Stimulated activated CD8-positive, alpha-beta memory T cell treated with anti-CD3 and anti-CD28 coated beads, Interleukin-15, amount 100 ng/mL, for 1 hour (primary cell): ENCODE measurements at places on chromosomes 7 and 10.

DNA sequence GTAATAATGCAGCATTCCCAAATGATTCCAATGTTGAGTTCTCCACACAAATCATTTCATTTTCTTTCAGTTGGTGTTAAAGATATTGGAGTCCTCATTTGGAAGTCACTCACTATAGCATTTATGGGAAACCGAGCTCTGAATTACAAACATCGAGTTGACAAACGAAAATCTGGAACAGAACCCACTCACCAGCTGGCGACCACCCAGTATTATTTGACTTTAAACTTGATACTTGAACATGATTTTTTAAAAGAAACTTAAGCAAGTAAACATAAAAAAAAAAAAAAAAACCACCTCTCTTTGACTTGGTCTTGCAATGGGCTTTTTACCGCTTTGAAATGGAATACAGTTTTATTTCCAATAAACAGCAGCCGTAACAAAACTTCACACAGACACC is 576.6 kb upstream of the C7orf33 start:
- DNase-seq: no peak

DNA sequence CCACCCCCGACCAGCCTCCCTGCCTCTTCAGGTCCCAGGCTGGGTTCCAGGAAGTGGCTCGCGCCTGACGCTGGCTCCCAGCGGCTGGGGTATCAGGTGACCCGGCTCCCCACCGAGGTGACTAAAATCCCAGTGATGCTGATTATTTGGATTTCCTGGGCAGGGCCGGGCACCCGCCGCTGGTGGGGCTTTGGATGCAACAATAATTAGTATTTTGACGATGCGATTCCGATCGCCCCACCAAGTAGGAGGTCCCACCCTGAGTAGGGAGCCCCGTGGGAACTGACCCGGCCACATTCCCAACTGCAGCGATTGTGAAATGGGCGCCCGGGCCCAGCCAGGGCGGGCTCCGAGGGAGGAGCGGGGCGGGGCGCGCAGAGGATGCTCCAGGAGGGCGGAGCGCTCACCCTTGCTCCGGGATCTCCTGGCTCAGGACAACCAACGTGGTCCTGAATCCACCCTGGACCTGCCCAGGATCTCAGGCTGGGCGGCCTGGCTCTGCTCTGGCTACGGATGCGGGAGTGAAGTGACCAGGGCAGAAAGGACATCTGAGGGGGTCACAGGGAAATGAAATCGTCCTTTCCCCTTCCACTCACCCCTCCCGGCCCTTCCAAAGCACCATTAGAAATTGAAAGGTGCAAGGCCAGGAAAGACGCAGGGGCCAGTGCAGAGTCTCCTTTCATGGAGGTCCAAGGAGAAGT is 32.6 kb downstream of the DUSP5 start:
- no peak for DNase-seq

DNA sequence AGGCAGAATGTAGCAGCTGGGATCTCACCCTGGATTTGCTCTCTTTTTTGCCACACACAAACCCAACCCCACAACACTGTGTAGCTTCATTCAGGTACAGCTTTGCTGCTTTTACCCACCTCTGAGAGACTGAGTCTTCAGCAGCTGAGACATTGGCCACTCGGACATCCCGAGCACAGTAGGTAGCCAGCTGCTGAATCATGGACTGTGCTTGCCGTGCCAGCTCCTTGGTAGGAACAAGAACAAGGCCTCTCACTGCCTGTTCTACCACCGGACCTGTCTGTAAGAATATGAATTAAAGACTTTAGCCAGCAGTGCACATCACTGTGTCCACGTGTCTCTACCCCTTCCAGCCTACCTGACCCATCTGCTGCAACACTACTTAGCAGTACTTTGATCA is 937 bp downstream of the DDX56 start:
- DNase-seq: no peak

DNA sequence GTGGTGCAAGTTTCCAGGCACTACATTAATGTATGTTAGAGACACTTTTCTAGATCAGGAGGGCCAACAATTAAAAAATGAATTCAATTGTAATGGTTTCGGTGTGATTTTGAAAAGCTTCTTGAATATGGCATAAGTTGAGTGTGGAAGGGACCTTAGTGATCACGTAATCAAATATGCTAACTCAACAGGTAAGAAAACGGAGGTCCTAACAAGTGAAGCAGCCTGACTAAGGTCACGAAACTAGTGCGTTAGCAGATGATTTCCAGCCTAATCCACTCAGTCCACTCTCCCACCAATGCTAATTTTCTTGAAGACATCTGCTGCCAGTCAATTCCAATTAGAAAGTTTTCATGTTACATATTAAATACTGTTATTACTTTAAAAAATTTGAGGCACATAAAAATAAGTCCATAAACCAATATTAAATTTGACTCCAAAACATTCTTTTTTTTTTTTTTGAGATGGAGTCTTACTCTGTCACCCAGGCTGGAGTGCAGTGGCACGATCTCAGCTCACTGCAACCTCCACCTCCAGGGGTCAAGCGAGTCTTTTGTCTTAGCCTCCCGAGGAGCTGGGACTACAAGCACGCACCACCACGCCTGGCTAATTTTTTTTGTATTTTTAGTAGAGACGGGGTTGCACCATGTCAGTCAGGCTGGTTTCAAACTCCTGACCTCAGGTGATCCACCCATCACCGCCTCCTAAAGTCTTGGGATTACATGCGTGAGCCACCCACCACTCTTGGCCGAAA is 2.3 kb upstream of the RSBN1L start:
- no peak for DNase-seq

GRCh38 chr10:69757553-69758309 is 44.0 kb upstream of the COL13A1 start:
- DNase-seq: no peak

- peak; percentile 2 for DNase-seq
Measured at GRCh38 chr10:24519950-24520349, 203.7 kb downstream of the ARHGAP21 start.

DNA sequence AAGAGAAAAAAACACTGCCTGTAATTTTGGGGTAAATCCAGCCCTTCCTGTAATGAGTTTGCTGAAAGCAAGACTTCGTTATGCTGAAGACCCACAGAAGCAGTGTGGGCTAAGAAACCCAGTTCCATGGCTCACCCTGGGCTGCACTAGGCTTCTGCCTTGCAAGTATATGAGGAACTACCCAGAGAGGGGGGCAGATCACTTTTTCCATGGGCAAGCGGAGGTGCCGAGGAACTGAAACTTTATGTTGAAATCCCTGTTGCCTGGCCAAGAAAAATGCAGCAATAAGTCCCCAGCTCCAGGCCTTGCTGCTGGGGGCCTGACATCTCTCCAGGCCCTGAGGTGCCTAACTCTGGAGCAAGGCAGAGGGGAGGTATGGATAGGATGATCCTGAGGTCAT is 8.5 kb downstream of the RASSF4 start:
- no peak for DNase-seq

DNA sequence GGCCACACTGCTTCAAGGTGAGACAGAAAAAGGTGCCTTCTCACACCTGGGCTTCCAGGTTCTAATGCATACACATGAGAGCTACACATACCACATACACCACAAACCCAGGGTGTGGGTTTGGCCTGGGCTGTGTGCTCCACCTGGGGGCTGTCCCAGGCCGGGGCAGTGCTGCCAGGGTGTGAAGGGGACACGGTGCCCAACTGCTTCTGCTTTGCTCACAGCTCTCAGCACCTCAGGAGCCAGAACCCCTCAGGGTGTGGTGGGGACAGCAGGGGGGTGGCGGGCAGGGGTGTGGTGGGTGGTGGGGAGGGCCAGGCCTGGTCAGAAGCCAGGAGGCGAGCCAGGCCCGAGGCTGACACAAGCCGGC is 51.1 kb downstream of the TMEM209 start:
- no peak for DNase-seq

DNA sequence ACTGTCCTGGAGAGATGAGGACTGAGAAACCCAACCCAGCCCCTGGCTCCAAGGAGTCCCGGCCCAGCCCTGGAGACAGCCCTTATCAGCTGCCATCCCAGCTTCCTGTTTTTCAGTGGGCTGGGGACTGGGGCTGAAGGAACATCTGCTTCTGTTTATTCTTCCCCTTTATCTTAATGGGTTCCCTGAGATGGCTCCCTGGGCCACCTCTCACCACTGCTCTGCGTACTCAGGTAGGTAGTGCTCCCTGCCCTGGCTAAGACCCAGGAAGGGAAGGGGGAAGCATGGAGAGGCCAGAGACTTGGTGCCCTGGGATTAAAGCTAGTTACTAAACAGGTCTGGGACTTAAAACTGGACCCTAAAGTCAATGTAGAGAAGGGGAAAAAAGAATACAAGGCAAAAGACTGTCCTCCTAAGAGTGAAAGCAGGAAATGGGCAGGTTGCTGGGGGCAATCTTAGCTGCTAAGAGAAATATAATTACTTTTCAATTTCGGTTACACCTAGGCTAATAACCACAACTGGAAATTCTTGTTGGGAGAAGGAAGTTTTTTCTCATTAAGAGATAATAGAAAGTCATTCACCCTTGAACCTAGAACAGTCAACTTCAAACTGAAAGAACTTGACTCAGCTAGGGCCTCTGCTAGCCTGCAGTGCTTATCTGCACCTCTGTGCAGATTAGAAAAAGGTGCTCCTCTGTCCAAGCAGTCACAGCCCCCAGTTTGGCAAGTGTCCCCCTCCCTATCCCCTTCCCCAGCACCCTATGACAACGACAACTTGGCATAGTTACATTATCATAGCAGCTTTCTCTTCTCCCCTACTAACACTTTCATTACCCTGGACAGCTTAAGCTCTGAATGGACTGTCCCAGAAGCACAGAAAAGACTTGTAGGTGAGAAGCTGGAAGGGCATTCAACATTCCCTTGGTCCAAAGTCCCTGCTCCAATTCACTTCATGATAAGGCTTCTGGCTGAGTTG is 65.6 kb upstream of the KDM7A start:
- DNase-seq: no peak

GRCh38 chr10:71187197-71187596 is 25.2 kb upstream of the UNC5B start:
- no peak for DNase-seq

- no peak for DNase-seq
Measured at GRCh38 chr7:116422683-116423082, 76.9 kb upstream of the CAV2 start.

DNA sequence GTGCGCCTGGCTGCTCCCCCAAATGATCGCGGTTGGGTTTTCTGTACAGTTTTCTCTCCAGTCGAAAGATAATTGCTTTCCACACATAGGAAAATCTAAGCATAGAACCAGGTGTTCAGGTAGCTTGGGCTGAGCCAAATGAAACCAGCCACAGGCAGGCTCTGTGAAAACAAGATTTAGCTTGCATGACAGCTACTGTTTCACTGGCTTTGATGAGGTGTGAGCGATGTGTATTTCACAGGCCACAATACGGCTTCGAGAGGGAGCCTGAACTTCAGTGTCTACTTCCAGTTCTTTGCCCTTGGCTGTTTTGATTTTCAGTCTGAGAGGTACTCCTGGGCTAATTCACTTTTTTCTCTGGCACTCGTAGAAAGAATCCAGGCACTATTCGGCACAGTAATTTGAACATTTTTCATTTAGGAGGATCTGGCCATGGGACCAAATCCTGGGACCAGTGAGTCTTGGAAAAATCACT is 110.5 kb downstream of the JCAD start:
- DNase-seq: no peak

DNA sequence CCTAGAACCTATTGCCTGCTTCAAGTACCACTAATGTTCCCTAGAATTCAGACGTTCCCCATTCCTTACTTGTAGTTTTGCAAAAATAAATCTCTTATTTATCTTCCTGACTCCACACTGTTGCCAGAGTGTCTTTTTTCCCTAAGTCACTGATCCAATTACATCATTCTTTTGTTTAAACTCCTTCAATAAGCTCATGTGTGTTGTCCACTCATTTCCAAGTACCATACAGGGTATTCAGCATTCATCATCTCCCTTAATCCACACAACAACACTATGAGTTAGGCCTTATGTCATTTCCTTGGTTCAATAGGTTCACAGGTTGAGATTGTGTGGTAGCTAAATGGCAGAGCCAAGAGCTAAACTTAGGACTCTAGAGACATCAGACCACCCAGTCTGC is 119.9 kb upstream of the RHOBTB1 start:
- no peak for DNase-seq

DNA sequence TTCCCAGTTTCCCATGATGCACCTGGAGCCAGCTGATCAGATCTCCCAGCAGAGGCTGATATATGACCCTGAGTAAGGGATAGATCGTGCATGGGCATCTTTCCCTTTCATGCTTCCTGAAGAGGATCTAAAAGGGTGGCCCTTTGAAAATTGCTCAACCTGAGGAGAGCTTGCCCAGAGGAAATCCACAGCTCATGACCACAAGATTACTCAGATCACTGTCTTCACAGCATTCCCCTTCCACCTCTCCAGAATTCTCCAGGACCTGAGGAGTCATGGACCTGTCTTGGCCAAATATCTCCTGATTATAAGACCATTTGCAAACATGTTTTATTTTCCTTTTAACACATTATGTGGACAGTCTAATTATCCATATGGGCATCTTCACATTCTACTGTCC is 328.1 kb downstream of the LHFPL3 start:
- no peak for DNase-seq

- no peak for DNase-seq
Measured at GRCh38 chr7:123398921-123399320, 135.5 kb downstream of the IQUB start.

GRCh38 chr10:76396134-76396533 is 964.7 kb downstream of the LRMDA start:
- no peak for DNase-seq

DNA sequence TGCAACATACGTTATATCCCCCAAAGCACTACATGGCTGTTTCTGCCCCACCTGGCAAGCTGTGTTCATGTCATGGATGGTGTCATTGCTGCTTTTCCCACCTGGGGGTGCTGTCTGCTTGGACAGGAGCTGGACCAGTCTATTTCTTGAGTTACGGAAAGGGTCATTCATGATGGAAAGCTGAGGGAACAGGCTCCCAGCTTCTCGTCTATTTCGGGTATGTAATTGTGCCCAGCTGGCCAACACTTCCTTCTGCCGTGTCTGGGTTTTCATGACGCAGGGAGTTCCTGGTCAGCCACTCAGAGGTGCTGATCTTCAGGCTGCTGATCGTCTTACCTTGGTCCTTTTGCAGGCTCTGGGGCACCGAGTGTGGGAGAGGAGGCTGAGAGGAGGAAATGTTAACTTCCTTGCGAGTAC is 8.6 kb downstream of the BTBD16 start:
- no peak for DNase-seq
